ENCODE measurements at places on chromosomes 13 and 19.

GRCh38 chr13:97334690-97335089, 99.3 kb upstream of the RAP2A start:
- DNase-seq = no peak

DNA sequence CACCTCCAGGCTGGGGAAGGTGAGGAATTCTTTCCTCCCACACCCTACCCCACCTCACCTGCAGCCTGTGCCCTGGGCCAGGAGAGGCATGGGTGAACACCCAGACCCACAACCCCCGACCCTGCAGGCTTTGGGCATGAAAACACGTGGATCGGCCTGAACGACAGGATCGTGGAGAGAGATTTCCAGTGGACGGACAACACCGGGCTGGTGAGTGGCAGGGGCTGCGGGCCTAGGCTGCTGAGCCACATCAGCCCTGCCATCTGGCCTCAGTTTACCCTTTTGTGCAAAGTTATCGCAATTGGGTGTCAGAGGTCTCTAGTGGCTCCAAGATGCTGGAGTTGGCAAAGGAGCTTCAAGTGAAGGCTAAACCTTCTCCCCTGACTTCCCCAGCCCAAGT, 28.7 kb downstream of the NCAN start:
- DNase-seq = no peak

DNA sequence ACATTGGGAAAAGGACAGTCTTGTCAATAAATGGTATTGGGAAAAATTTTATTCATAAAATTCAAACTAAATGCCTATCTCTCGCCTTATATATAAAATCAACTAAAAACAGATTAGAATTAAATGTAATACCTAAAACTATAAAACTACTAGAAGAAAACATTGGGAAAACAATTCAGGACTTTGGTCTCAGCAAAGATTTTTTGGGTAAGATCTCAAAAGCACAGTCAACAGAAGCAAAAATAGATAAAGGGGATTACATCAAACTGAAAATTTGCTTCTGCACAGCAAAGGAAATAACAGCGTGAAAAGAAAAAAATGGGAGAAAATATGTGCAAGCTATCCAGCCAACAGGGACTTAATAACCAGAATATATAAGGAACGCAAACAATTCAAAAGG, 24.3 kb upstream of the ZC3H13 start:
- no peak for DNase-seq

DNA sequence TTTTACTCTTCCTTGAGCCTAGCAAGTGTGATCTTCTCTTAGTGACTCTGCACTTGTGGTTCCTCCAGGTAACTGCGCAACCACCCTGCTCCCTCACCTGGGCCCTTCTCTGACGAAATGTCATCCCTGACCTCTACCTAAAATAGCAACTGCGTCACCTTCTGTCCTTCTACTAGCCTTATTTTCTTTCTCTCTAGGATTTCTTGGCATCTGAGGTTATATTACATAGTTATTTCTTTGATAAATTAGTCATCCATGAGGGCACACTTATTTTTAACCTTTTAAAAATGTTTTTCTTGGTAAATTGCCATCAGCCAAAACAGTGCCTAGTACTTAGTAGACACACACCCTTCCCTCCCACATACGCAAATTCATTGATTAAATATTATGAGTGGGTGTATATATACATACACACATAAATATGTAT, 355.5 kb downstream of the ENOX1 start:
- no peak for DNase-seq

DNA sequence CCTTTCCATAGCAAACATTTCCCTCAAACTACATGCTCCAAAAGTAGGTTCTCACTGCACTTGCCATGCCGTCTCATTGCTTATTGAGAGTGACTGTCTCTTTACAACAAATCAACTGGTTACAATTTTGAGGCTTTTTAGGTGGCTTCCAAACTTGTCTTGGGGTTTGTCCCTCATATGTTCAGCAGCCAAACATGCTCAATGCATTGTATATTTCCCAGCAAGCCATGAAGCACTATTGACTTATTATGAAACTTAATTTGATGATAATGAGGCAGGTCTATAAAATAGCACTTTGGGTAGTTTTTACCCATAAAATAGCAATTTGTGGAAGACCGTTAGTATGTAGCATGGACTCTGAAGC, 78.2 kb downstream of the LRCH1 start:
- DNase-seq = no peak

- DNase-seq = no peak
These were observed 13.3 kb downstream of the ZC3H4 start for GRCh38 chr19:47100290-47100689.

GRCh38 chr13:24925318-24926231, 161.6 kb downstream of the RNF17 start:
- DNase-seq = no peak
